ENCODE measurements at places on chromosomes 13 and 19. TPM values are rescaled to one million over a fixed set of nuclear protein-coding genes. Genes with fewer than 3 reads are reported as not detected.

DNA sequence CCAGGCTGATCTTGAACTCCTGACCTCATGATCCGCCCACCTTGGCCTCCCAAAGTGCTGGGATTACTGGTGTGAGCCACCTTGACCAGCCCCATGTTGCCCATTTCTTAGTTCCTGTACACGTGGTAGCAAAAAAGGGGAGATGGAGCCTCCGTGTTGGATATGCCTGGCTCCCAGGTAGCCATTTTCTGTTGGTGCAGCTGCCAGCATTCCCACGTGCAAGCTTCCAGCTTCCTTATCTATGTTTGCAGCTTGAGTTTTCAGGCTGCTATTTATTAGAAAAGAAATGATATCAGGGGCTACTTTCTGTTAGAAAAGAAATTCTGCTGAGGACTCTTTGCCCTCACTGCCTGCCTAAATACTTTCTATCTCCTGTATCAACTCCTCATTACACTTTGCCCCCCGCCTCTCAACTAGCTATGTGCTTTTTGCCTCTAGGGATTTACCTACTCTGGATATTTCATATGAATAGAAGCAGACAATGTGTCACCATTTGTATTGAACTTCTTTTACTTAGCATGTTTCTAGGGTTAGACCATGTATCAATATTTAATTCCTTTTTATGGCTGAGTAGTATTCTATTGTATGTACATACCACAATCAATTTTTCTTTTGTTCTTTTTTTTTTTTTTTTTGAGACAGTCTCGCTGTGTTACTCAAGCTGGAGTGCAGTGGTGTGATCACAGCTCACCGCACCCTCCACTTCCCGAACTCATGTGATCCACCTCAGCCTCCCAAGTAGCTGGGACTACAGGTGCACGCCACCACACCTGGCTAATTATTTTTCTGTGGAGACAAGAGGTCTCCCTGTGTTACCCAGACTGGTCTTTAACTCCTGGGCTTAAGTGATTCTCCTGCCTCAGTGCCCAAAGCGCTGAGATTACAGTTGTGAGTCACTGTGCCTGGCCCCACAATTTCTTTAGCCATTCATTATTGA, 3.4 kb upstream of the TMED1 start:
- no peak for DNase-seq

Gene BST2
- polyA plus RNA-seq = 37.1 TPM

- DNase-seq = no peak
Measured at GRCh38 chr19:29021232-29021916, 191.6 kb downstream of the UQCRFS1 start.

DNA sequence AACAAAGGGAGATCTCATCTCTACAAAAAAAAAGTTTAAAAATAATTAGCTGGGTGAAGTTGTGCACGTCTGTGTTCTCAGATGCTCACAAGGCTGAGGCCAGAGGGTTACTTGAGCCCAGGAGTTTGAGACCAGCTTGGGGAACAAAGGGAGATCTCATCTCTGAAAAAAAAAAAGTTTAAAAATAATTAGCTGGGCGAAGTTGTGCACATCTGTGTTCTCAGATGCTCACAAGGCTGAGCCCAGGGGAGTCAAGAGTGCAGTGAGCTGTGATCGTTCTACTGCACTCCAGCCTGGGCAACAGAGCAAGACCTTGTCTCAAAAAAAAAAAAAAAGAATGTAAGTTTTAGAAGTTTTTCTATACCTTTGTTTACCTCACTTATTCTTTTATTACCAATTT, 127.3 kb downstream of the FGF9 start:
- no peak for DNase-seq

DNA sequence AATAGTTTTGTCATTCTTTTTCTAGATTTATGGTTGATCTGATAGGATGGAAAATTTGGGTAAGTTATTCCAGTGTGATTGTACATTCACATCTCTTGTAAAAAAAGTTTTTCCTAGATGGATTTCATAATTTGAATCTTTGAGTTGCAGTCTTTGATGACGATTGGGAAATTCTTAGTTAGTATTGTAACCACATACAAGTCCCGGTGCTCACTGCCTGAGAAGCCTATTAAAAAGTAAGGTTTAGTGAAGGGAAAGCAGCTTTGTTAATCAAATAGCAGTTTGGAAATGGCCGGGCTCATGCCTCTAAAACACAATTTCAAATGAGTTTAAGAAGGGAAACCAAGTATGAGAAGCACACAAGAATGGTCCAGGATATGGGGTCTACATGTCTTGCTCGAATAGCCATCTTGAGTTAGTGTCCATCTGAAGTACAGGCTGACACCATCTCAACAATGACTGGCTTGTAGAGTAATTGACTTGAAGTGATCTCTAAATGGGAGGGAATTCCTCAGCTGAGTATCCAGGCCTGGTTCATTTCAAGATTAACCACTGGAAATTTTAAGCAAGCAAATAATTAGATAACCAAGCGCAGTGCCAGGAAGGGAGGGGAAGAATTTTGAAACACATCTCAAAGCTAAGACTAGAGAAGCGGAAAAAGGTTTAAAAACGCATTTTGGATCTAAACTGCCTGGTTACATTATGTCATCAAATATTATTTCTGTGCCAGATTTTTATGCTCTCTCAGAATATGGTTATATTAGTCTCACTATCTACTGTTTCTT, 1145.6 kb upstream of the MIR17HG start:
- DNase-seq = no peak

DNA sequence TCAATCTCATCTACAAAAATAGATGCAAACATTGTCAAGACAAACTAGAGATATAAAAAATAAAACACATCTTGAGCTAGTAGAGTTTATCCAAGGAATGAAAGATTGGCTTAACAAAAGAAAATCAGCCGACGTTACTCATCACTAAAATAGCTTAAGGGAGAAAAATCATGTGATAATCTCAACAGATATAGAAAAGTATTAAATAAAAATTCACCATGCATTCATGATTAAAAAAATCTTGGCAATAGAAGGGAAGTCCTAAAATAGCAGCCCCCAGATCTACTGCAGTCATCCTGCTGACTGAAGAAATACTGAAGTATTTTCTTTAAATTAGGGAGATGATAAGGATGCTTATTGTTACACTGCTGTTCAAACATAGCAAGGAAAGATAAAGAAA, 12.6 kb upstream of the DCLK1 start:
- DNase-seq = no peak

DNA sequence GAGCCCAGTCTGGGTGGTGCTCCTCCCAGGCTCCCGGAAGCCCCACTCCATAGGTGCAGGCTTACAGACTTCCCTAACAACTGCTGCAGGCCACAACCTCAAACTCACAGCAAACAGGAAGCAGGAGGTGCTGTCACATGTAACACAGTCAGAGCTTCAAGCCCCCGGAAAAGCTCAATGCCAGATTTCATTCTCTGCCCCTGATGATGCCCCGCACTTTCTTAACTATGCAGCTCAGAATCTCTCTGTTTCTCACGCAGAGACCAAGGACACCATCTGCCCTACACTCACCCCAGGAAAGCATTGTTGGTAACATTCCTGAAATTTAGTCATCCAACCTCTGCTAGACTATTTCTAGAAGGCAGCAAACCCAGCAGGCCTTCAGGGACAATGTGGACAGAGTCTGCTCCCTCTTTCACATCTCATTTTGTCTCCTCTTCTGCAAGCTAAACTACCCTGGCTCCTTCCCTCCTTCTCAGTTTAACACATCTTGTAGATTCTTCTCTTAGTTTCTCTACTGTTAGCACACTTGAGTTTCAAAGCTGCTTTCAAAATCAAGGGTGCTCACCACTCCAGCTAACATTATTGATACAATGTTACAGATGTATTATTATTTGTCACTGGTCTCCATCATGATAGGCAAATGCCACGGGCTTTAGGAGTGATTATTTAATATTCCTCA, 162.5 kb downstream of the KCTD12 start:
- peak; percentile 27 for DNase-seq
